Right lobe of liver (tissue), 6 donors: ENCODE measurements at places on chromosomes 2 and 18.
A peak's percentile ranks its signal among the peaks of the same experiment; 100 is the strongest.

DNA sequence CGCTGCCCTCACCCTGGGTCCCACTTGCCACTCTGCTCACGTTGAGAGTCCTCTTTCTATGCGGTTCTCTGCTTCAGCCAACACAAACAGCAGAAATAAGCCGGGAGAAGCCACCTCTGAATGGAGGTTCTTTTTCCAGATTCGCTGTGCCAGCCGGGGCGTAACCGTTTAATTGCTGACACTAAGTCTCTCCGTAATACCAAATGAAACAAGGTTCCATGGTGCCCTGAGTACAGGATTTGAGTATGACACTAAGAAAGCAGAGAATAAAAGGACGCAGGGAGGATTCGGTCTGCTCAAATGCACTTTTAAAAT is 37.6 kb downstream of the CTIF start:
- peak overlapping the region; percentile 26 for H3K4me3 ChIP-seq
- H3K36me3 ChIP-seq, result no peaks in the 10 kb centered on the region
- peaks cover 70% of the 10 kb centered on the region for H3K4me1 ChIP-seq
- peak overlapping the region; percentile 94 for H3K27ac ChIP-seq
- no peak for DNase-seq

DNA sequence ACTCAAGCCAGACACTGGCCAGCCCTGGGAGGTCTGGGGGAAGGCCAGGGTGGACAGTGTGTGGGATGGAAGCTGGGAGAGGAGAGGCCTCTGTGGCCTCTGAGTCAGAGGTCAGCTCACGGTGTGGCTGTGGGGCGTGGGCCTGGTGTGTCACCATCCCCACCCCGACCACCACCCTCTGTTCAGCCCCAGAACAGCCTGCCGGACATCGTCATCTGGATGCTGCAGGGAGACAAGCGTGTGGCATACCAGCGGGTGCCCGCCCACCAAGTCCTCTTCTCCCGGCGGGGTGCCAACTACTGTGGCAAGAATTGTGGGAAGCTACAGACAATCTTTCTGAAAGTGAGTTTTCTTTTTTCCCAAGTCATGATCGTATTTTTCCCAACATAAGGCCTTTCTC is 110.5 kb downstream of the DYSF start:
- DNase-seq, result no peak
- no peak overlapping the region for H3K4me3 ChIP-seq
- H3K27me3 ChIP-seq, result no peaks in the 10 kb centered on the region
- H3K36me3 ChIP-seq, result no peaks in the 10 kb centered on the region

DNA sequence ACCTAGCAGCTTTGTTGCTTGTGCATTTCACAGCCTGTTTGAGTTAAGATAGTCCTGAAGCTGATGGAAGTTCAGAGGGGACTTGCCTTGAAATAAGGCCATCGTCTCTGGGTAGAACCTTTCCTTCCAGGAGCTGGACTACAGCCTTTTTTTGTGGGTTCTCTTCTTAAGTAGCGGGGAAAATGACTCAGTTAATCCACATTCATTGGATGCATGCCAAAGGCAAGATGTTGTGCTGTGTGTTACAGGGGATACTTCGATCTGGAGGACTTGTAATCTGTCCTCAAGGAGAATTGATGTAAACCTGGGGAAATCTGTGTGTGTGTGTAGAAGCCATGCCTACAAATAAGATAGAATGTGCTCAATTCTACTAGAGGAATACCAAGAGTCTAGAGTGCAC is 46.8 kb downstream of the RPIA start:
- no peaks in the 10 kb centered on the region for H3K27me3 ChIP-seq
- DNase-seq, result no peak
- no peak overlapping the region for H3K4me3 ChIP-seq

DNA sequence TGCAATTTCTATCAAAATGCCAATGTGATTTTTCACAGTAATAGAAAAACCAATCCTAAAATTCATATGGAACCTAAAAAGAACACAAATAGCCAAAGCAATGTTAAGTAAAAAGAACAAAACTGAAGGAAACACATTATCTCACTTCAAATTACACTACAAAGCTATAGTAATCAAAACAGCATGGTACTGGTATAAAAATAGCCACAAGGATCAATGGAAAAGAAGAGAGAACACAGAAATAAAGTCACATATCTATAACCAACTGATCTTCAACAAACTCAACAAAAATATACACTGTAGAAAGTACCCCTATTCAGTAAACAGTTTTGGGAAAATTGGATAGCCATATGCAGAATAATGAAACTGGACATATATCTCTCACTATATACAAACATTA is 252.2 kb upstream of the CYP26B1 start:
- H3K4me3 ChIP-seq, result no peak overlapping the region
- no peaks in the 10 kb centered on the region for H3K36me3 ChIP-seq
- no peaks in the 10 kb centered on the region for H3K4me1 ChIP-seq
- H3K27me3 ChIP-seq, result no peaks in the 10 kb centered on the region
- DNase-seq, result no peak

DNA sequence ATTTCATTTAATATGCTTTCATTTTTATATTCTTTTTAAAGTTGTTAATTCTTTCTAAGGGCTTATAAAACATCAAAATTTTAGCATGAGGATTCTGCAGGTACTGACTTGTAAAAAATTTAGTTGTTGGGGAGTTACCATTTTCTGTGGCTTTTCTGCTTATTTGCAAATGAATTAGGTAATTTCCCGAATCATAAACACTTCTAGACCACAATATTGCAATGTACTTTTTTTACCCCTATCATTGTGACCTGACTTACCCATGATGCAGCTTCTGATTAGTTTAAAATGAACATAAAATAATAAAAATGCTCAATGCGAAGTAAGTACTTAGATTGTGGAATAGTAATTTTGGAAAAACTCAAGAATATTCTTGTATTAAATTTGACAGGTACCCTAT is 11.4 kb downstream of the ARL6IP6 start:
- H3K27me3 ChIP-seq, result no peaks in the 10 kb centered on the region
- DNase-seq, result no peak
- no peaks in the 10 kb centered on the region for H3K4me1 ChIP-seq
- H3K4me3 ChIP-seq, result no peak overlapping the region
- H3K36me3 ChIP-seq, result no peaks in the 10 kb centered on the region

DNA sequence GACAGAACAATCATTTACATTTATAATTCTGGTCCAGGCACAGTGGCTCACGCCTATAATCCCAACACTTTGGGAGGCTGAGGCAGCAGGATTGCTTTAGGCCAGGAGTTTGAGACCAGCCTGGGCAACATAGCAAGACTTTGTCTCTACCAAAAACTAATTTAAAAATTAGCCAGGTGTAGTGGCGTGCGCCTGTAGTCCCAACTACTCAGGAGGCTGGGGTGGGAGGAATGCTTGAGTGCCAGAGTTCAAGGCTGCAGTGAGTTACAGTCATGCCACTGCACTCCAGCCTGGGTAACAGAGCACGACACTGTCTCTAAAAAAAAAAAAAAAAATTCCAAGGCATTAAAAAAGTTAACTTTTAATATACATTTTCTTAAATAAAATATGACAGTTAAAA is 88.1 kb downstream of the PLEKHM3 start:
- H3K36me3 ChIP-seq, result no peaks in the 10 kb centered on the region
- no peak for DNase-seq
- no peaks in the 10 kb centered on the region for H3K27me3 ChIP-seq
- no peak overlapping the region for H3K4me3 ChIP-seq

DNA sequence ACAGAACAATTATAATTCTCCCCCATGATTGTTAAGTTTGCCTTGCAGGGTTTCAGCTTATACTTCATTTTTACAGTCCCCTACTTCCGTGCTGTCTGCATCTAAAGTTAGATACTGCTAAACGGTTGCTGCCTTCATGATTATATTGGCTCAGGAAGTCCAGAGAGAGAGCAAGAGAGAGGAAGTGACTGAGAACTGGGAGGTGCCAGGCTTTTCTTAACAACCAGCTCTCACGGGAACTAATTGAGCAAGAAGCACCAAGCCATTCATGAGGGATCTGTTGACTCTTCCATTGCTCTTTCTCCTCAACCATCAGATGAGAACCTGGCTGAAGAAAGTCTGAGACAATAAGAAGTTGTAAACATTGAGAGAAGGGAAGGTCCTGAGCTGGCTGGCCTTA is 125.5 kb upstream of the SIX2 start:
- H3K4me1 ChIP-seq, result no peaks in the 10 kb centered on the region
- DNase-seq, result no peak
- no peaks in the 10 kb centered on the region for H3K36me3 ChIP-seq
- no peaks in the 10 kb centered on the region for H3K27me3 ChIP-seq

DNA sequence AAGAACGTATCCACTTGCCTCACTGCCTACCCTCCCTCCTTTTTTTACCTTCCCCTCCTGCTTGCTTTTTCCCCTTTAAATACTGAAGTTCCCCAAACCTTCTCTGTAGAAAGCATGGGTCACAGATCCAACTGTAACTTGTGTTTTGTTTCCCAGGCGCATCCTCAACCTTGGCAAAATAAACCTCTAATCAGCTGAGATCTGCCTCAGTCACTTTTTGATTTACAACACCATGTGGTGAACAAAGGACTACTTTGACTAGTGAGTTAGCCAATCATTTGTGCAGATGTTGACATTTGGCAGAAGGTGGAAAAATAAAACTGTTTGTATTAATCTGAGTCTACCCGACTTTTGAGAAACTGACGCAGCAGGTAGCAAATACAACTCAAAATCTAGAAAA is 23.3 kb upstream of the MCM6 start:
- no peak overlapping the region for H3K27ac ChIP-seq
- H3K4me1 ChIP-seq, result no peaks in the 10 kb centered on the region
- no peaks in the 10 kb centered on the region for H3K36me3 ChIP-seq
- DNase-seq, result no peak
- no peak overlapping the region for H3K4me3 ChIP-seq

DNA sequence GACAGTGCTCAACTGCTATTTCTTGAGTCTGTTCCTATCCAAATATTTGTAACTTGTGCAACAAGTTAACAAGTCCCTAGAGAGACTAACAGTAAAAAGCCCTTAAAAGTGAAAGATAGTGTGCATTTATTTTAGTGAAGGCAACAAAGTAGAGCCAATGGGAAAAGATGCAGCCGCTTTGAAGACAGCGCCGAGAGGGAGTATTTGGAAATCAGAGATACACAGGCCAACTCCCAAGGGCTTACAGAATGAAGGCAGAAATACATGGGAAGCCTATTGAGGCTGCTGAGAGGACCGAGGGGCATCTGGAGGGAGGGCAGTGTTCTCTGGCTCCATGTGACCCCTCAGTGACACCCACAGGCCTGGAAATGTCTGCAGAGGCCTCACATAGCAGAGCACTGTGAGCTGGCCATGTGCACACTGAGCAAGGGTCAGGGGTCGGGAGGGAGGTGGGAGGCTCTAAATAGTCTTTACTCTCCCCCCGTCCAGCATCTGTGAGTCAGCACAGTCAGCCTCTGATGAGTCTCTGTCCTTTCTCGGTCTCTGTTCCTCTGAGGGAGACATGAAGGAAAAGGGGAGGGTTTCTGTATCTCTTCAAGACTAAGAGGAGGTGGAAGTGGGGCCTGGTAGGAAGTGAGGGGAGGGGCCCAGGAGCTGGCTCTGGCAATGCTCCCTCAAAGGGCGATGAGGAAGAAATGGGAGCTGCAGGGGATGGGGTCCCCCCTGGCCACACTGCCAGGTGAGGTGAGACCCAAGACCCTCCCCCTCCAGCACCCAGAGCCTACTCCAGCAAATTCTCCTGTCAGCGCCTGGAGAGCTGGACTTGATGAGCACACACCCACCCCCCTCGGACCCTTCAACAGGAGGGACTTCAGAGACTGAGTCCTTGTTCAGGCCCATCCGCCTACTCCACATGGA is 133.6 kb downstream of the SP3 start:
- H3K4me3 ChIP-seq, result no peak overlapping the region
- H3K27me3 ChIP-seq, result no peaks in the 10 kb centered on the region
- no peaks in the 10 kb centered on the region for H3K4me1 ChIP-seq
- H3K27ac ChIP-seq, result no peak overlapping the region
- no peaks in the 10 kb centered on the region for H3K36me3 ChIP-seq
- DNase-seq, result no peak

DNA sequence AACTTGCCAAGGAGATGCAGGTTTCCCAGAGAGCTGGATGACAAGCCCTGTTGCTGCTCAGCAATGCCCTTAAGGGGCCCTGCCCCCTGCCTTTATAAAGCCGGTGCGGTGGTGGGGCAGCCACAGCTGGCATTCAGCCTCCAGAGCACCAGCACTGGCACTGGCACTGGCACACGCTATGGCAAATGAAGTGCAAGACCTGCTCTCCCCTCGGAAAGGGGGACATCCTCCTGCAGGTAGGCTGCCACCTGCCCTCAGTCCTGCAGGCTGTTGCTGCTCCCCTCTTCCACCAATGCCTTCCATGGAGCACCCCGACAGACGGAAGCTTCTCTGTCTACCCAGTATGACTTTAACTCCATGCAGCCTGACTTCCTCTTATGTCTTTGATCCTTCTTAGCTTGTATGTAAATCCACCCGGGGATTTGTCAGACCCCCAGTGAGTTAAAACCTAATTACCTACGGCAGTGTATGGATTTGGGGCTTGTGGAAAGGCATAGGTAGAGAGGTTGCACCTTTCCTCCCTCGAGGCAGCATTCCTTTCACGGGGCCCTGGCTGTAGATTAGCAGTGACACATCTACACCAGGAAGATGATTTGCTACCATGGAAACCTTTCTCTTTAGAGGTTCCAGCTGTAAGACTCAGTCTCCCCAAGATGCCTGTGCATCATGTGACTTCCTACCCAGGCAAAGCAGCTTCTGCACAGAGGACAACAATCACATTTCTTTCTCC is at the start of gene DAPL1:
TSS of gene DAPL1 (plus strand) at position 123 of the 730 bp plus-strand sequence. CDS start at position 179, 56 bp downstream.
- no peak within 1 kb of the TSS for H3K27ac ChIP-seq
- H3K4me3 ChIP-seq, result no peak within 1 kb of the TSS
- DNase-seq, result no peak
- H3K27me3 ChIP-seq, result no peaks in the 10 kb centered on the region
- no peaks in the 10 kb centered on the region for H3K36me3 ChIP-seq

DNA sequence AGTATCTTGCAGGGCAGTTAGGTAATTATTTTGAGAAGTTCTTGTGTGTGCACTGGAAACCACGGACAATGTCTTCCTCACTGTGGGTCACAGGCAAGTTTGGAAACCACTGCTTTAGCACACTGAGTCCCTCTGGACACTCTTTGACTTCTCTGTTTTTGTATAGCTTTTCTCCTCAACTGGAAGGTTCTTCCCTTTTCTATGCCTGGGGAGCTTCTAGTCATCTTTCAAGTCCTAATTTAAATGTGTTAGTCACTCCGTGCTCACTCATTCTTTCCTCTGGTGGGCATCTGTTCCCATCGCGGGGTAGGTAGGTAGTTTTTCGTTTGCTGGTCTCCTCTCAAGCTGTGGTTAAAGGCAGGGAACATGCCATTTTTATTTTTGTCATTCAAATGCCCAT is 32.1 kb downstream of the E2F6 start:
- H3K4me1 ChIP-seq, result no peaks in the 10 kb centered on the region
- no peaks in the 10 kb centered on the region for H3K27me3 ChIP-seq
- no peak for DNase-seq
- no peak overlapping the region for H3K4me3 ChIP-seq
- no peak overlapping the region for H3K27ac ChIP-seq

- H3K4me3 ChIP-seq, result no peak overlapping the region
- no peaks in the 10 kb centered on the region for H3K36me3 ChIP-seq
- DNase-seq, result no peak
- no peak overlapping the region for H3K27ac ChIP-seq
- H3K27me3 ChIP-seq, result no peaks in the 10 kb centered on the region
- peaks cover 28% of the 10 kb centered on the region for H3K4me1 ChIP-seq
Measured at GRCh38 chr2:11752906-11753305, 6.5 kb downstream of the LPIN1 start.

- DNase-seq, result no peak
- no peaks in the 10 kb centered on the region for H3K27me3 ChIP-seq
- no peaks in the 10 kb centered on the region for H3K4me1 ChIP-seq
- H3K36me3 ChIP-seq, result no peaks in the 10 kb centered on the region
- H3K4me3 ChIP-seq, result no peak overlapping the region
- no peak overlapping the region for H3K27ac ChIP-seq
Measured at GRCh38 chr2:211744379-211744778, 794.2 kb downstream of the ERBB4 start.
